Type B pancreatic cell (in vitro differentiated cells): ENCODE measurements at places on chromosomes 4 and X. TPM values are rescaled to one million over a fixed set of nuclear protein-coding genes. Genes with fewer than 3 reads are reported as not detected.

Gene ITIH6
- total RNA-seq = not detected in 2 replicates

Gene COL25A1
- 2.4 and 9.2 TPM in 2 replicates for total RNA-seq

Gene SLC25A14
- 19.6 and 23.1 TPM in 2 replicates for total RNA-seq

Gene UGT2B10
- 0.17 and 0.45 TPM in 2 replicates for total RNA-seq

Gene OPHN1
- total RNA-seq = 5.6 and 7.4 TPM in 2 replicates

Gene CCNB3
- total RNA-seq = 0.39 and 0.83 TPM in 2 replicates
